ENCODE measurements at places on chromosomes 1 and 21. TPM values are rescaled to one million over a fixed set of nuclear protein-coding genes. Genes with fewer than 3 reads are reported as not detected.
A peak's percentile ranks its signal among the peaks of the same experiment; 100 is the strongest.

- DNase-seq, result peak; percentile 48
These were observed 65.2 kb downstream of the SIK1 start for GRCh38 chr21:43361493-43362296.

DNA sequence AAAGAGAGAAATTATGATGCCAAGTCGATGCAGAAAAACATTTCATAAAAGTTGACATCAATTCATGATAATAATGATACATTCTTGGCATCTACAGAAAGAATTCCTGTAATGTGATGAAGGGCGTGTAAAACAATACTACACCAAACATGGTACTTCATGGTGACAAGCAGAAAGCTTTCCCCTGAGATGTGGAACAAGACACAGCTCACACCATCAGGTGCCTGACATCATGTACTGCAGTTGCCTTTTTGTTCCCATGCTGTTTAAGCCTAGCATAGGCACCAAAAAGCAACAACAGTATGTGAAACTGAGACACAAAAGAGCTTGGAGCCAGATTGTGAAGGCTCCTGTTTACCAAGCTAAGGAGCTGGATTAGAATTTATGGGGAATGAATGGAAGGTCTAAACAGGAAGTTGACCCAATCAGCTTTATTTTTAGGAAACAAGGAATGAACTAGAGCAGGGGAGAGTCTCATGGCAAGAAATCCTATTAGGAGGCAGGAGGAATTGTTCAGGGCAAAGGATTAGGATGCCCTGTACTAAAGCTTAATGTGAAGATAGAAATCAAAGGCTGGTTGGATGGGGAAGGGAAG, 67.2 kb downstream of the SYDE2 start:
- DNase-seq, result no peak

DNA sequence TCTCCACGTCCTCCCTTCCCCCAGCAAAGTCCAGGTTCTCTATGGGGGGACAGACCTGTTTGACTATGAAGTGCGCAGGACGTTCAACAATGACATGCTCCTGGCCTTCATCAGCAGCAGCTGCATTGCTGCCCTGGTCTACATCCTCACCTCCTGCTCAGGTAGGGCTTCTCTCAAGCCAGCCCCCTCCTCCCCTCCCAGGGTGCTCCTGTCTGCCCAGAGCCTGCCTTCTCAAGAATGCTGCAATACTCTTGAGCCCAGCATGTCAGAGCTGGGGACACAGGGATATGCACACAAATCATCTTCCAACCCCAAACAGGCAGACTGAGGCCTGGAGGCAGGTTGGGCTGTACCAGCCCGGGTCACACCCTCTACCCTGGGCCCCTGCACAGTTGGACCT, 35.4 kb downstream of the DISP3 start:
- no peak for DNase-seq

DNA sequence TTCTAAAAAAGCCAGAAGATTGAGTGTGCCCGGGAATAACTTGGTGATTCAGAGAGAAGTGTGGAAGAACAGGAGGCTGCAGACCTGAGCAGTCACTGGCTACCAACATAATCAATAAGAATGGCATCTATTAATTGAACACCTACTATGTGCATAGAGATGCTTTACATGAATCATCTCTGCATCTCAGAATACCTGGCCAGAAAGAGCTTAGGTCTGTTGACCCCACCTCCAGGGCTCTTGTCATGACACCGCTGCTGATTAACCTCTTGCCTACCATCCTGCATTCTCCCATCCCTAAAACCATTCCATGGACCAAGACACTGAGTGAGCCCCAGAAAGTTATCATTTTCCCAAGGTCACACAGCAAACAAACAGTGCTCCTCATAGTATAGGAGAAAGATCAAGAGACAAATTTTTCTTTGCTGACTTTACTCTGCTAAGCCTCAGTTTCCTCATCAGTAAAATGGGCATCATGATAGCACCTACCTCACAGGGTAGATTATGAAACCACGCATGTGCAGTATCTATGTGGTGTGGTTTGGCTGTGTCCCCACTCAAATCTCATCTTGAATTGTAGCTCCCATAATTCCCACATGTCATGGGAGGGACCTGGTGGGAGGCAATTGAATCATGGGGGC, 16.3 kb upstream of the PINK1 start:
- DNase-seq, result no peak

DNA sequence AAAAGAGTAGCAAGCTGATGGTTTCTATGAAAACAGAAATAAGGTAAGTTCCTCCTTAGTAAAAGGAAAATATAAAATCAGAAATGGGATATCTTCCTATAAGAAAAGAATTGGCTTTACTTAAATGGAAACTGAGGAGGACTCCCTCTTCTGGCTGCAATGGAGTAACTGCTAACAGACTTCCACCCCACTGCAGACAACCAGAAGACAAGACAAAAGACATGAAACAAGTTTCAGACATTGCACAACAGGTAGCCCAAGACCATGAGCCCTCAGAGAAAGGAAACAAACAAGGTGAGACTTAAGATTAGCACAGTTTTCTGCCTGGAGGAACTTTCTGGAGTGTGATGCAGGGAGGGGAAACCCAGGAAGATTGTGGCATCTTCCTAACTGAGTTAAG, 17.0 kb upstream of the OLFML2B start:
- DNase-seq, result no peak

DNA sequence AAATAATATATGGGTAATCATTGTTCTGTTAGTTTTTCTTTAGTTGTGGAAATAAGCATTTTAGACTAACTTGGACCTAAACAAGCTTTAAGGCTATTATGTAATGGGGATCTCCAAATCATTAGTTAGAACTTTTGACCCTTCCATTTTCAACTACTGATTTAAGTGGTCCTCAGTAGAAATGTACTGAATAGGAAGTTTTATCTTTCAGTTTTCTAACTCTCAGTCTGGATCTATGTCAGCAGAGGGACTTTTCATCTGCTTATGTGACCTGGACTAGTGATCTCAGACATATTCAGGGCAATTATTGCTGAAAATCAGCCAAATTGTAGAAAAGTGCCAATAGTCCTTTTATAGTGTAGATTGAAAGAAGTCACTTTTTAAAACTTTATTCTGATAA, 56.0 kb downstream of the SASS6 start:
- DNase-seq, result no peak

GRCh38 chr1:153627715-153628626, at the start of gene S100A1:
Gene S100A1 (plus strand): TSS chr1:153628434. CDS start chr1:153630522, 2,088 bp downstream.
- peak; percentile 71 for DNase-seq

- DNase-seq, result no peak
These were observed at the start of gene NES for GRCh38 chr1:156676820-156677615. Gene NES (minus strand): TSS chr1:156677407. CDS start chr1:156677264, 143 bp downstream.

- no peak for DNase-seq
These were observed 462.1 kb upstream of the C1orf87 start for GRCh38 chr1:60535713-60536112.

DNA sequence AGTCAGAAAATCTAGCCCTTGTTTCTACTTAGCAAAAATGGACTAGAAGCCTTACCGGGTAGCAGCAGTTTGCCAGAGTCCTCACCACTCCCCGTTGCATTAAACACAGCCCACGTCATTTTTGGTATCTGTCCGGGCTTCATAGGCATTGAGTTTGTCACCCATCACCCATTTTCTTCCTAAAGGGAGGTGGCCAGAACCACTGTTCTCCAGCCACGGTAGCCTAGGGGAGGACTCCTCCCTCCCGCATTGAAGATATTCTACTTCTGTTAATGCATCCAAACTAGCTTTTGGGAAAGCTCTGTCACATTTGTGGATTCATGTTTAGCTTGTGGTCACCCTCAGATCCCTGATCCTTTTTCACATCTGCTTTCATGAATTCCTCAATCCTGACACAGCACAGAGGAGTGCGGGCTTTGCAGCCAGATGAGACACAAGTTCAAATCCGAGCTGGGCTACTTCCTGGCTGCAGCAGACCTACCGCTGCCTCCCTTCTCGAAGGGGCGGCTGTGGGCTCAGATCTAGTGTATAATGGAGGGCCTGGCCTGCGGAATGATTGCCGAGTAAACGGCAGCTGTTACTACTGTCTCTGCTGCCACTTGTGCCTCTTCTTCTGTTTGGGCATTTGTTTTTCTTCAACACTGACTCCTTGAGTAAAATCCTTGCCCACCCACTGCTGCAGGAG, 63.2 kb upstream of the EFHD2 start:
- DNase-seq, result no peak

GRCh38 chr21:38740090-38740489, 65.6 kb upstream of the ETS2 start:
- no peak for DNase-seq

GRCh38 chr1:25209516-25209915, 22.8 kb downstream of the SYF2 start:
- no peak for DNase-seq

OLFML3 gene
- 51.1 TPM for total RNA-seq

NMNAT2 gene
- total RNA-seq, result 3.6 TPM

OR2L3 gene
- total RNA-seq, result not detected

MPL gene
- total RNA-seq, result 0.81 TPM

PDPN gene
- 12.6 TPM for total RNA-seq

CFHR3 gene
- not detected for total RNA-seq
